ENCODE measurements at places on chromosomes 7 and 10.

- DNase-seq, result peak; percentile 64
Observed at GRCh38 chr7:5597772-5598171, 174.1 kb upstream of the TNRC18 start.

GRCh38 chr10:17212802-17213221 lies 11.3 kb upstream of the TRDMT1 start:
- DNase-seq, result no peak

- DNase-seq, result no peak
Observed at GRCh38 chr7:66539902-66540375, 88.7 kb upstream of the KCTD7 start.

DNA sequence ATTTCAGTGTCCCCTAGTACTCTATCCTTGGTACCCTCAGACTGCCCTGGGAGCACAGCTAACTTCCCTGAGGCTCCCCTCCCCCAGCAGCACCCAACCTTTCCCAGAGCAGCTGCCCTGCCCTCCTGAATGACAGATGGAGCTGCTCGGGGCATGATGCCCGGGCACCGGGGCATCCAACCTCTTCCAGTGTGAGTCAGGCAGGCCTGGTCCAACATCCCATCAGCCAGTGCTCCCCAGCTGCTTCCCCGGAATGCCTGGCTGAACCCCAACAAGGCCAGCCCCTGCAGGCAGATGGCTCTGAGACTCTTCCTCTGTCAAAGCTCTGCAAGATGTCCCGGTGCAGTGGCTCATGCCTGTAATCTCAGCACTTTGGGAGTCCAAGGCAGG lies 11.9 kb upstream of the TSPAN15 start:
- DNase-seq, result no peak

- DNase-seq, result peak; percentile 54
Observed at GRCh38 chr7:112929421-112929820, 139.2 kb upstream of the TMEM168 start.

- DNase-seq, result peak; percentile 62
Observed at GRCh38 chr7:149773446-149774236, at the start of gene ZNF467. Gene ZNF467 (minus strand): TSS chr7:149773588. CDS start chr7:149771032, 2,556 bp downstream.

DNA sequence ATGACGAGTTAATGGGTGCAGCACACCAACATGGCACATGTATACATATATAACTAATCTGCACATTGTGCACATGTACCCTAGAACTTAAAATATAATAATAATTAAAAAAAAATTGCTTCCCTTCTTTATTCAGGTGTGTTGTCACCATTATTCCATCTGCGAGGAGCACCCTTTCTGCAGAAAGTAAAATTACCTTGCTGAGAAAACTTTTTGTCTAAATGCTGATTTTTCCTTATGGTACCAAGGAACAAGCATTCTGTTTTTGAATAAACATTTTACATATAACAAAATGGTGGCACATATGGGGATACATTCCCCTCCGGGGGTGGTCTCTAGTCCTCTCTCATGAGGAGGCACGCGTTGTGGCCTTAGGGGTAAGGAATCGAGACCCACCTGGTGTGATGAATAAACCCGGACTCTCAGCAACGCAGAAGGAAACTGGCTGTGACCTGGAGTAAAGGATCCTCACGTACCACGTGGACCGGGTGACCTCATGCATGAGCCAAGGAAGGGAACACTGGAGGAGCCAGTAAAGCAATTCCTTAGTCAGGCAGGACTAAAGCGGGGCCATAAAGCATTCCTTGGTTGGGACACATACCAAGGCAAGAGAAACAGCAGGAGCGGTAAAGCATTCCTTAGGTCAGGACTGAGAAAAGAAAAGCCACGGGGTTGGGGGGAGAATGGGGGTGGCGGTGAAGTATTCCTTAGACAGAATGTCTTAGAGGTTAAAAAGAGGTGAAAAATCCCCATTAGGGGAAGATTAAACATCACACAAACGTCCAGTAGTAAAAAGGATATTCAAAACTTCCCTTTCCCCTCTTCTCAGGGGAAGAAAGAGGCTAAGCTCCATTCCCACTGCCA lies 20.8 kb upstream of the OPTN start:
- DNase-seq, result peak; percentile 45

DNA sequence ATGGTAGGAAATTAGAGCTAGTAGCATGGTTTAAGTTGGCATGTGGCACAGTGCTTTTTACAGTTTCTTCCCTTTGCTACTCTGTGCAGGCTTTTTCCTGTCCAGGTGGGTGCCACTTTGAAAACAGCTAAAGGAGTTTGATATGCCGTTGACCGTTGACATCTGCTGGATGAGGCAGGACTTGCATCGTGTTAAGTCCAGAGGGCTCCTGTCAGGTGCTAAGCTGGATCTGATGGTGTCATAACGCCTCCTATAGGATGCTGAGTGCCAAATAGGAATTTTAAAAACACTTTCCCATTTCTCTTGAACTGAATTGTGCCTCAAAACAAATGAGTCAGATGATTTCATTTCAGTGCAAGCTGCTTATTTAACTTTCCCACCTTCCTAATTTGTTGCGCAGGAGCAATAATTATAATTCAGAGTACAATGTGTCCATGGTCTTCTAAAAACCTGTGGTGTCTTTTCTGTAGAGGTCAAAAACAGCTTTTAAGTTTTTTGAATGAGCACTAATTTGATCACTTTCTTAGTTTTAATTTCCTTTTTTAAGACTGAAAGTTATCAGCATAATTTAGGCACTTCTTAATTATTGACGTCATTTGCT lies 178.3 kb downstream of the CDCA7L start:
- peak; percentile 26 for DNase-seq

DNA sequence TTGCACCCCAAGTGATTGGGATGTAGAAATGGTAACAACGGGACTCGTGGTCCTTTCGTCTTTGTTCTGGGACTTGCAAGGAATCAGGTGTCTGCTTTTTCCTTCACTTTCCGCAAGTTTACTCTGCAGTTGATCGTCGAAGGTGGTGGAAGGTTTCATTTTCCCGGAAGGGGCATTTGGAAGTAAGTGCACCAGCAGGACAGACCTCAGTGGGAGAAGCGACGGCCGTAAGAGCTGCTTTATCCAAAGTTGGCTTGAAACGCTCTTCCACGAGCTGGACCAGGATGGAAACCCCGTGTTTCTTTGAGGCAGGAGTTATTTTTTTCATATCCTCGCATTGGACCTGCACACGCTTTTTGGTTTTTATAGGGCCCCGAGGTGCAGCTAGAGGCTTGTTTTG lies 1.2 kb downstream of the BRI3 start:
- DNase-seq, result no peak

DNA sequence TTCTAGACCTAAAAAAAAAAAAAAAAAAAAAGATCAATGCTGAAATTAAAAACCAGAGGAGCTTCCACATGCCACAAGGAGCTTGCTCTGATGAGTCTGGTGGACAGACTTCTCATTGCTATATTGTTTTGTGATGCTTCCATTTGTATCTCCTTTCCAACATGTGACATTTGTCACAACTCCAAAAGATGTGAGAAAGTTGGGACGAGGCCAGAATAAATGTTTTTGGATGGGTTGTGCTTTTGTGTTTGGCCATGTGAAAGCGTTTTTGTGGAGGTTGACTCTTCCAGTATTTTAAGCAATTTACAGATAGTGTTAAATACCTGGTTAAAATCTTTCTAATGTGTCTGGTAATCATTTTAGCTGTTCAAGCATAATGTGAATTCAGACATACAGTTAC lies 280.1 kb downstream of the SKAP2 start:
- no peak for DNase-seq

DNA sequence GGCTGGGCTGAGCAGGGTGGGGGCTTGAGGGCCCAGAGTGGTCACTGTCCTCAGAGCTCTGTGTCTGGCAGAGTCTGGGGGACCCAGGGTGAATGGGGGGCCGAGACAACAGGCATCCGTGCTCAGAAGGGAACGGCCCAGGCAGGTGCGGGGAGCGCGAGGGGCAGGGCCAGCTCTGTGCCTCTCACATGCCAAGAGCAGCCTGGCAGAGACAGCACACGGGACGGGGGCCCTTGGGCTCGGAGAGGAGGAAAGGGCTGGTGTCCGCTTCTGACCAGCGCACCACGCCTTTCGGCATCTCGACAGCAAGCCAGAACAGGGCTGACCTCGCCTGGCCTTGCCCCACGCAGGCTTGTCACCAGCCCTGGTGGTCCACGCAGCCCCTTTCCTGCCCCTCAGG lies 13.4 kb downstream of the AMZ1 start:
- DNase-seq, result no peak

DNA sequence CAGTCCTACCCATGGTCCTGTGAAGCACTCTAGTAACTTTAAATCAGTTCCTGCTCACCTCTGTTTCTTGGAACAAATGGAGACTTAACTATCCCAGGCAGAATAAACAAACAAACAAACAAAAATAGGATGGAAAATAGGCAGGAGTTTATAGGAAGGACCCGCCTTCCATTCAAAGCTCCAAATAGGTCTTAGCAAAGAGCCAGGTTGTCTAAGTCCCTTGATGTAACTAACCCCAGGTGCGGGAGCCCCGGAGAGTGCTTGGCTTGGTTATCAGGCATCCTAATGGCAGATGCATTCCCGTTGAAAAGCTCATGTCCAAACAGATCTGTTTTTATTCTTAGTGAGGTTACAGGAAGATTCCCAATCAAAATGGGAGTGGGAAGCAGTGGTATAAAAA lies 2.2 kb downstream of the IFIT2 start:
- DNase-seq, result no peak

DNA sequence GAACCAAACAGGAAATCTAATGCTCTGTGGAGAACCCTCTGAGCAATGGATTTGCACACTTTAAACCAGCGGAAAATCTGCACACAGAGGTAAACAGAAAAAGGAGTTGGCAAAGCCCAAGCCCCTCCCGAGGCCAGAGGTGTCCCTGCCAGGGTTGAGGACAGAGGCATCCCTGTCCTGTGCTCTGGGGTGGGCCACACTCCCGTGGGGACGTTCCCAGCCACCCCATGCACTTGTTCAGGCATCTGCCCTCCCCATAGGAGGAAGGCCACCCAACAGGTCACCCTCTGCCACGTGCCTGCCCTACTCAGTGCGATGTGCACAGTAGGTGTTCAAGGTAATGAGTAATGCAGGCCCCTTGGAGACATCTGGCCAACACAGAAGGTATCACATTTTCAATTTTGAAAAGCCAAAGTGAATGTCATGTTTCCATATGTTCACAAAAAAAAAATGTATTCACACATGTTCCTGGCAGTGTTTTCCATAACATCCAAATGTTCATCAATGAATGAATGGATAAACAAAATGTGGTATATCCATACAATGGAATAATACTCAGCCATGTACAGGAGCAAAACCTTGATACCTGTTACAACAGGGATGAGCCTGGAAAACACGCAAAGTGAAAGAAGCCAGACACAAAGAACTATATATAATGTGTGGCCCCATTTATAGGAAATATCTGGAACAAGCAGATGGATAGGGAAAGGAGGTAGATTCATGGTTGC lies 108.1 kb downstream of the EBF3 start:
- DNase-seq, result no peak

- no peak for DNase-seq
Observed at GRCh38 chr10:101020427-101021075, 10.4 kb downstream of the PDZD7 start.

- no peak for DNase-seq
Observed at GRCh38 chr7:15228831-15229230, 326.3 kb upstream of the DGKB start.

DNA sequence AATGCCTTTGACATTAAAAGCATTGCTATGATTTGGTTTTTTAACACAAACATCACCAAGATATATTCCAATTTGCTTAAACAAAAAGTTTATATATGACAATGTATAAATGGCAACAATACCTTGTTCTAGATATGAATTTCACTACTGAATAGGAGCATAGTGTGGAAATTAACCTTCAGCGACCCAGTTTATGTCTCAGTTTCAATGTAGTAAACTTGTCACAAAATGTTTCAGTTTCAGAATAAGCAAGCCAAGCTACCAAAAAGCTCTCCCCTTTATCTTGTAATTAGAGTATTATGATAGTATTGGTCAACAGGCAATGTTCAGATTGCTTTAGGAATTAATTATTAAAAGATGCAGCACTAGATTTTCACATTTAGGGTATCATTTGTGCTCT lies 99.6 kb upstream of the PCDH15 start:
- DNase-seq, result no peak

DNA sequence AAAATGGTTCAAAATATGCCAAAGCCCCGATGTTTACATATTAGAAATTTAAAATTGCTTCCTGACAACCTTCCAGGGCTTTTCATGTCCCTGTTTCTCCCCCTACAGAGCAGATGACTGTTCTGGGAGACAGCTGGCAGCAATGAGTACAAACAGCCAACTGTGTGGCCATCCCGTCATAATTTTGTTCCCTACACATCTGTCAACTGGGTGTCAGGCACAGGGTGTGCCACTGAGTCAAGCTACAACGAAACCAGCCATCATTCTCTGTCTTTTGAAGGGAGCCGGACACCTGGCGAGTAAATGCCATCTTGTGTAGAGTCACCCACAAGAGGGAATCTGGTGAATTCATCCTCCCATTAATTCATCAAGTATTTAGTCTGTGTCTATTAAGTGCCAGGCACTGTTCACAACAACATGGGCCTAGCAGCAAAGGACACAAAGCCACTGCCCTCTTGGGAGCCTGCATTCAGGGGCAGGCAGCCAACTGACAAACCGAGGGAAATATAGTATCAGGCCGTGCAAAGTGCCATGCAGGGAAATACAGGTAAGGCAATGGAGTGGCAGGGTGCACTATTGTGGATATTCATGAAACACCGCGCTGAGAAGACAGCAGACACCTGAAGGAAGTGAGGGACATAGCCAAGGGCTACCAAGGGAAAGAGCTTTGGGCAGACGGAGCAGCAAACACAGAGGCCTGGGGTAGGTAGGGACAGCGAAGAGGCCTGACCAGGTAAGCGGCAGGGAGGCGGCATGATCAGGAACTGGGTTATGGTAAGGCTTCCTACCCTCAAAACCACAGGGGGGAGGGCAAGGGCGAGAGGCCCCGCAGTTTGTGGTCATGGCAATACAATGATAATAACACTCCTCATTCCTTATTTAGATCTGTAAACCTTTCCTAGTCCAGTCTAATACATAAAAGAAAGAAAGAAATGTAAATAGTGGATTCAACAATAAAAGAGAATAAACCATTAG lies 213.6 kb downstream of the FAM107B start:
- DNase-seq, result no peak

- peak; percentile 51 for DNase-seq
Observed at GRCh38 chr10:95818668-95819067, 62.7 kb downstream of the ENTPD1 start.

GRCh38 chr7:23196306-23196705 lies 14.5 kb downstream of the NUP42 start:
- DNase-seq, result no peak

- DNase-seq, result no peak
Observed at GRCh38 chr10:31929261-31930022, 811 bp upstream of the ARHGAP12 start.
